NCI-H1092 treated with DMSO at 0.1 percent for 48 hours (cell line): ENCODE measurements at places on chromosomes 16 and 17.

DNA sequence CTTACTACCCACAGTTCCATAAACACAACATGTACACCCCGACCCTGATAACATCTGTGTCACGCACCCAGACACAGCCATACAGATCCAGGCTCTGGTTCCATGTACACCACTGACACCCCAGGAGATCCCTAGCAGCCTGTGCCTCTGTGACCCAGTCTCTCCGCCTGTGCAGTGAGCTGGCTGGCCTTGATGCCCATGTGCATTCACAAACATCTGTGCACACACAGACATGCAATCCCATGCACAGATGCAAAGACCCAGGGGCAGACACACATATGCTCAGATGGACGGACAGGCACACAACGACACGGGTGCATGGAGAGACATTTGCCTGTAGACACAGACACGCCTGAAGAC lies 4.1 kb downstream of the CCDC102A start:
- no peak for DNase-seq

- no peak for DNase-seq
These were observed 232.7 kb downstream of the MRTFB start for GRCh38 chr16:14303639-14304394.

DNA sequence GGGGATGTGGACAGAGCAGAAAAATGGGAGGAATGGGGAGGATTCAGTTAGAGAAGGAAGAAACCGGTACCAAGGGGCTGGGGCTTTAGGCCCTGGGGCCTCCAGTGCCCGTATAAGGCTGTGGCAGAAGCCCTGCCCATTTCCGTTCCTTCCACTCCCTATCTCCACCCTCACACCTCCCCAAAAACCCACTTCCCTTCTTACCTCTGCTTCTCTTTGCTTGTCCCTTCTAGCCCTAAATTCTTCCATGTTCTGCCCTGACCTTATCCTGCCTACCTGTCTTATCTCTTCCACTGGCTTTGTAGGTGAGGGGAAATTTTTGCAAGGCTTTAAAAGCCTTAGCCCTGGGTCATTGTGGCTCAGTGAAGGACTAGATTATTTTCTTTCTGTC lies 4.1 kb downstream of the RNF167 start:
- no peak for DNase-seq

DNA sequence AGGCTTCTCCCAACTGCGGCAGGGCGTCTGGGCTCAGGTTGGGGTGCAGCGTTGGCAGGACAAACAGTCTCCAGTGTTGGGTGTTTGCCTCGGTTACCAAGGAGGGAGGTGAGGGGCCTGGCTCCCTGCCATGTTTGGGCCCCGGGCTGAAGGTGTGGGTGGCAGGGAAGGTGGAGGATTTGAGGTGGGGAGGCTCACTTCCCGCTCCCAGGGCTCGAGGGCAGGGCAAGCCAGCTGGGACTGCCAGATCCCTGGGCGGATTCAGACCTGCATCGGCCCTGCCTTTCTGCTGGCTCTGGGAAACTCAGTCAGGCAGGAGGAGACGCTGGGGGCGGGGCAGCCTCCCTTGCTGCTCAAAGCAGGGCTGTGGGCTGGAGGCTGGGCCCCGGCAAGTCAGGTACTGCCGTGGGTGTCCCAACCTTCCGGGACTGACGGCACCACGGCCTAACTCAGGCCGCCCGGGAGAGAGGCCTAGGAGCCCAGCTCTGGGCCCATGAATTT lies 31.3 kb upstream of the KRT17 start:
- DNase-seq = no peak

DNA sequence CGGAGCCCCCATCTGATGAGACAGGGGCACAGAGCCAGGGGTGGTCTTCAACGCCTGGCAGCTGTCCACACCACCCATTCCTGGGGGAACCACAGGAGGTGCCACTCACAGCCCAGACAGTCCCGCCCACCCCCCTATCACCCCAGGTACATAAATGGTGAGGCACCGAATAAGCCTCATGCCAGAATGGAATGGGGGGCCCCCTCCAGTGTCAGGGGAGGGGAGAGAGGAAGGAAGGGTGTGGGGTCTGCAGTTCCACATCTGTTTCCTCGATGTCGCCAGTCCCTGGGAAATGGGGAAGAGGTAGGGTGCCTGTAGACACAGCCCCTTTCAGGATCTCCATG lies 1.7 kb downstream of the TMC6 start:
- DNase-seq = no peak

GRCh38 chr16:13394488-13394887 lies 493.1 kb downstream of the SHISA9 start:
- no peak for DNase-seq

GRCh38 chr16:19502395-19503131 lies 19.3 kb downstream of the GDE1 start:
- DNase-seq = peak; percentile 58

GRCh38 chr17:1909985-1910384 lies 80.2 kb downstream of the RPA1 start:
- no peak for DNase-seq

DNA sequence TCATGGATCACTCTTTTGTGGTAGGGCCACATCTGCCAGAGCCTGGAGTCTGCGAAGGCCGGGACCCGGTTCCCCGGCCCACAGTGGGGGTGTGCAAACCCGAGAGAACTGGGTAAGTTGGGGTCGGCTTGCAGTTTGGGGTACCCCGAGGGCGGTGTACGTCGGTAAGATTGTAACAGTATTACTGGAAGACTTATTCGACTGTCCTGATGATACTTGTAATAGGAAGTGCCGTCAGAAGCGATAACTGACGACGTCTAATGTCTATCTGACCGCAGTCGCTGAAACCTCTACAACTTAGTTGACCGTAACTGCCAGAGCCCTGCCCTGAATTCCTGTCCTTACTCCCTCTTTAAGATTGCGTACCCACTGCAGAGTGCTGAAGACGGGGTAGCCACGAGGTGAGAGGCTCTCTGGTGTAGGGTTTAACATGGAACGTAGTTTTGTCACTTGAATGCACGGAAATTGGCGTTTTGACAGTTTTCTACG lies 24.0 kb downstream of the TRPV2 start:
- DNase-seq = no peak

- DNase-seq = no peak
These were observed 8.8 kb downstream of the PCGF2 start for GRCh38 chr17:38739305-38739704.
